ENCODE measurements at places on chromosomes 16 and 17.

DNA sequence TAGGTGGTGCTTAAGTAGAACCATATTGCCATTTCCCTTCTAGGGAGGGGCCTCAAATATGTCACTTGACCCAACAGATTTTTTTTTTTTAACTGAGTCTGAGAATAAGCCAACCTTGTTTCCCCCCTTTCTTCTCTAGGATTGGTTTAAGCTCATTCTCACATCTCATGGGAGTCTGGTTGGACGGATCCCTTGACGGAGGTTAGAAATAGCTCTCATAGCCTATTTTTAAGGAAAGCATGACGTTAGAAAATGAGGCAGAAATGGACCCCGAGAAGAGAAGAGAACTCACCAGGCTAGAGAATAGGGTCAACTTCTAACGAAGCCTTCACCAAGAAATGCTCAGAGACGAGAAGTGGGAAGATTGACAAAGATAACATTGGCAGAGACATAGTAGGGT lies 95.1 kb upstream of the ZFHX3 start:
- no peak for DNase-seq

DNA sequence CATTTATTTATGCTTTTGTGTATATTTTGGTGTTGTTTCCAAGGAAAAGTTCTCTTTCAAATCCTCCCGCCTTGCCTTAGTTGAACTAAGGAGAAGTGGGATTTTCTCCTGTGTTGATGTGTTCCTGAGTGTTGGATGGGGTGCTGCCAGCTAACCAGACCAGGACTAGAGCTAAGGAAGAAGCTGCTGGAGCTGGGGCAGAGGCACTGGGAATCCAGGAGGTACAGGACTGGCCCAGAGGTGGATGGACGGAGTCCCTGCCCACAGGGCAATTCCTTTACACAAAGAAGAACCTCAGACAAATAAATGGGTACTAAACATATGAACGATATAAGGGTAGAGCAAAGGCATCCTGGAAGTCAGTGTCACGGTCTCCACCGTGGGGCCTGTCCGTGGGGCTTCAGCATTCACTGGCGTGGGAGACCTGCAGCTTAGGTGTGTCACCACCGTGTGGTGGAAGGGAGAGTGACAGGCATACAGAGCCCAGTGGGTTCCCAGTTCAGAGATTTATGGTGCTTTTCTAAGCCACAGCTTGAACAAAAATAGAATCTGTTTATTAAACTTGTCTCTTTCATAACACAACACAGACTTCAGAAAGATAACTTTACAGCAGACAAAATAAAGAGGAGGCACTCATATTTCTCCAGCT lies 270.7 kb downstream of the NTN1 start:
- peak; percentile 63 for DNase-seq

GRCh38 chr16:67833030-67833414 lies 9.1 kb upstream of the THAP11 start:
- DNase-seq, result no peak

DNA sequence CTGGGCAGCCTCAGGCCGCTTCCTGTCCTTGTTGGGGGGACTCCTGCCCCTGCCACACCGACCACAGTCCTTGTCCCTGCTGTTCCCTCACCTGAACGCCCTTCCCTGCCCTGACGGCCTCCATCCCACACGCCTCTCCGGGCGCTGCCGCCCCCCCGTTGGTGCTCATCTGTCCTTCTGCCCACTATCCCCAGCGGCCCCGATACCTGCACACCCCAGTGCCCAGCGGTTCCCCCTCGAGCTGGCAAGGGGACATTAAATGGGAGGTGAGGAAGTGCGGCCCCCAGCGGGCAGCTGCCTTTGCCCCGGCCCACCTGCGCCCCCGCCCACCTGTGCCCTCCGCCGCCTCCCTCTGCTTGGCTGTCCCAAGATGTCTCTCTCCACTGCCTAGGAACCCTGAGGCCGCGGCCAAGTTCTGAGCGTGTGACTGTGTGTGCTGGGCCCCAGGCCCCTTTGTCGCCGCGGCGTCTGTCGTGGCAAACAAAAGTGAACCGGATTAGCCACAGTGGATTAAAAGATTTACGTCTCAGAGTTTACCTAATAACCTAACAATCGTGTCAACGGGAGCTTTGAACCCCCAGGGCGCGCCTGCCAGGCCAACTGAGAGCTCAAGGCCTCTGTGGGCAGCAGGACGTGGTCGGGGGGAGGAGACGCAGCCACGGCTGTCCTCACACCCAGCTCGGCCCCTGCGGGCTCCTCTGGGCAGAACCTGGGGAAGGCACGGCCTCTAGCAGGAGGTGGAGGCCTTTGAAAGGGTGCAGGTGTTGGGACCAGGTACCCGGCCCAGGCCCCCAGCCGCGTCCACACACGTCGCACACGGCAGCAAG lies 7.6 kb upstream of the AXIN1 start:
- no peak for DNase-seq

DNA sequence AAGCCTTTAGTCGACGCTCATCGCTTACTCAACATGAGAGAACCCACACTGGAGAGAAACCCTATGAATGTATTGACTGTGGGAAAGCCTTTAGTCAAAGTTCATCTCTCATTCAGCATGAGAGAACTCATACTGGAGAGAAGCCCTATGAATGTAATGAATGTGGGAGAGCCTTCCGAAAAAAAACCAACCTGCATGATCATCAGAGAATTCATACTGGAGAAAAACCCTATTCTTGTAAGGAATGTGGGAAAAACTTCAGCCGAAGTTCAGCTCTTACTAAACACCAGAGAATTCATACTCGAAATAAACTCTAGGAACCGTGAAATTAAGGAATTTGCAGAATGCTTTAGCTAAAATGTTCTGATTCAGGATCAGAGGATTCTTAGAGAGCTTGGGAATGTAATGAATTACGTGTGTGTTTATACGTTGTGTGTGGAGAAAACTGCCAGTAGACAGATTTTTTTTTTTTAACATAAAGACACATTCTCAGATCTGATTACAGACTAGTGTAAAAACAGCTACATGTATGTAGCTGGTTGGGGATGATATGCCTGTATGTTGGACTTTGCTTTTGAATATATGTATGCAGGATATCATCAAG lies 25.4 kb downstream of the ZFP90 start:
- no peak for DNase-seq

GRCh38 chr17:81961521-81962498 lies 823 bp upstream of the NOTUM start:
- DNase-seq, result no peak

GRCh38 chr17:21283482-21284318 lies 811 bp upstream of the MAP2K3 start:
- DNase-seq, result no peak

DNA sequence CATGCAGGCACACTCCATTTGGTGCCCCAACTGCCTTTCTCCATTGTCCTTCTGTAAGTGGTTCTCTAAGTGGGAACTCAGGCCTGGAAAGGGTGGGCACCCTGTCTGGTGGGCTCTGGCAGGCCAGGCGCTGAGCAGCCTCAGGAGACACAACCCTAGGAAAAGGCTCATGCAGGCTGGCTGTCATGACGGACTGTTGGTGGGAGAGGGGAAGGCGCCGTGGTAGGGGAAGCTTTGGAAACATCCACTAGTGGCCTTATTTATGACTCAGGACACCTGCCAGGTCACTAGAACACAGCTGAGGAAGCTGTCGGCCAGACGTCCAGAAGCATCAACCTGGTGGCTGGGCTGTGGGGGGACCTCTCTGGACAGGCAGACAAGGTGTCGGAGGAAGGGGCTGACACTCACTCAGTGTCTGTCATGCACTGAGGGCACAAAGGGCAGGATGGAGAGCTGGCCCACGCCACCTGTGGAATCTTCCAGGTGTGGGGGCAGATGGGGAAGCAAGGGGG lies 216.0 kb downstream of the SEC14L1 start:
- DNase-seq, result peak; percentile 17

DNA sequence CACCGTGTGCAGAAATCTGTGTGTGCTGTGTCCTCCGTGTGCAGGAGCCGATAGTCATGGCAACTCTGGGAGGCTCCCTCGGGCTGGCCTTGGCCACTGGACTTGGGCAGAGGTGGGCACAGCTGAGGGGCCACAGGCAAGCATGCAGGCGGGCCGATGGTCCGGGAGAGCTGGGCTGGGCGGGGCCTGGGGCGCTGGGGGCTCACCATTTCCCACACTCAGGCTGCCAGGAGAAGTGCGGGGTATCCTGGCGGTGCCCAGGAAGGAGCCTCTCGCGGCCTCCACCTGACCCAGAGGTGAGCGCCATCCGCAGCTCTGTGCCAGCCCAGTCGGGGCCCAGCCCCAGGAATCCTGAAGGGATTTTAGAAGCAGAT lies 28.4 kb downstream of the BAHCC1 start:
- no peak for DNase-seq

- peak; percentile 24 for DNase-seq
Observed at GRCh38 chr16:72847187-72848027, 200.5 kb downstream of the ZFHX3 start.

GRCh38 chr17:28327031-28327607 lies 8.1 kb downstream of the TMEM97 start:
- DNase-seq, result peak; percentile 57

- no peak for DNase-seq
Observed at GRCh38 chr16:56475201-56475600, 23.8 kb downstream of the OGFOD1 start.

DNA sequence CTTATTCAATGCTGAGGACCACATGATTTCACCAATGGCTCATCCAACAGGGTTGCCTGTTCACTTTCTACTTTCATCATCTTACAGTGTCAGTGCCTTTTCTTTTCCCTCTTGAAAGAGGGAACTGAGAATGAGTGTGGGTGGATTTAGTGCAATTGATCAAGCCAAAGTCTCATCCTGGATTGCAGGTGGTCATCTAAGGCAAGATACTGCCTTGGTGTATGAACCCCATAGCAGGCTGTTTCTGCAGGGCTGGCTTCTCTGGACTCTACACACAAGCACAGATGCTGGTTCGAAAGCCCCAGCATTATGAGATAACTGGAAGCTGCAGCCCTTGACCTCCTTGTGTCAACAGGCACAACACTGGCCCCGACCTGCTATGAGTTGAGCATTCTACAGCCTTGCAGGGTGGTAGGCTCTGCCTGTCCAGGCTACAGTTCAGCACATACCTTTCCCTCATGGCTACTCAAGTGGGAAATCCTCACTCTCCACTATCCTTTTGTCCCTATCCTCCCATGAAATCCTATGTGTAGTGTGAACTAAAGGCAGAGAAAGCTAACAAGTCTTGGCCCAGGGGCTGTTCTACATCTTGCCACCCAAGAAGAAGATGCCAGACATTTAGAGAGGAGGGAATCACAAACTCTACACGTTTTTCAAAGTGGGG lies 358.7 kb downstream of the SLC39A11 start:
- no peak for DNase-seq

GRCh38 chr16:67336648-67337047 lies 10.0 kb downstream of the LRRC36 start:
- no peak for DNase-seq
